ENCODE measurements at places on chromosomes 2 and 18. TPM values are rescaled to one million over a fixed set of nuclear protein-coding genes. Genes with fewer than 3 reads are reported as not detected.

ABCG8 gene
- not detected for total RNA-seq

TEX44 gene
- total RNA-seq = not detected

- no peak for DNase-seq
Observed at GRCh38 chr2:160434254-160434948, 59.2 kb downstream of the RBMS1 start.

- DNase-seq = no peak
Observed at GRCh38 chr18:3578621-3579020, 128.6 kb downstream of the TGIF1 start.

- DNase-seq = peak; percentile 91
Observed at GRCh38 chr2:25215948-25216679, 47.7 kb upstream of the POMC start.

- DNase-seq = no peak
Observed at GRCh38 chr2:98935777-98936352, at the start of gene CRACDL. CRACDL (minus strand) TSS chr2:98936225; CDS start chr2:98846800, 89,425 bp downstream.

- no peak for DNase-seq
Observed at GRCh38 chr18:34590503-34590902, 119.6 kb upstream of the DTNA start.
